ENCODE measurements at places on chromosomes 13 and 19.

GRCh38 chr19:33627962-33628839 lies 6.4 kb downstream of the CHST8 start:
- DNase-seq = no peak

DNA sequence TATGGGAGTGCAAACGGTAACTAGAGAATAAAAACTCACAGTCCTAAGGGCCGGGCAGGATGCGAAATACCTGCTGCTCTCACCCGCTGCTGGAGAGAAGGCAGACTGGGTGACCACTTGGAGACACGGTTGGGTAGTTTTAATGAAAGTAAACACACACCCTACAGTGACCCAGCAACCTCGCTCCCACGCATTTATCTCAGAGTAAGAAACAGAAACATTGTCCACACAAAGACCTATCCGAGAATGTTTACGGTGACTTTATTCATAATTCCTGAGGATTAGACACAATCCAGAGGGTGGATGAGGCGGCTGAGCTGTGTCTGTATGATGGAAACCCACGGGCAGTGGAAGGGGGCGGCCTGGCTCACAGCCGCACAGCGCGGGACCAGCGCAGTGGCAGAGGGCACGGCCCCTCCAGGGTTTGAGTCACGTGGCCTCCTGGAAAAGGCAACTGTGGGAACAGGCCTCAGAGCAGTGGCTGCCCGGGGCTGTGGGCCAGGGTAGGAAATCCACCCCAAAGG lies 73.5 kb upstream of the C13orf46 start:
- no peak for DNase-seq

DNA sequence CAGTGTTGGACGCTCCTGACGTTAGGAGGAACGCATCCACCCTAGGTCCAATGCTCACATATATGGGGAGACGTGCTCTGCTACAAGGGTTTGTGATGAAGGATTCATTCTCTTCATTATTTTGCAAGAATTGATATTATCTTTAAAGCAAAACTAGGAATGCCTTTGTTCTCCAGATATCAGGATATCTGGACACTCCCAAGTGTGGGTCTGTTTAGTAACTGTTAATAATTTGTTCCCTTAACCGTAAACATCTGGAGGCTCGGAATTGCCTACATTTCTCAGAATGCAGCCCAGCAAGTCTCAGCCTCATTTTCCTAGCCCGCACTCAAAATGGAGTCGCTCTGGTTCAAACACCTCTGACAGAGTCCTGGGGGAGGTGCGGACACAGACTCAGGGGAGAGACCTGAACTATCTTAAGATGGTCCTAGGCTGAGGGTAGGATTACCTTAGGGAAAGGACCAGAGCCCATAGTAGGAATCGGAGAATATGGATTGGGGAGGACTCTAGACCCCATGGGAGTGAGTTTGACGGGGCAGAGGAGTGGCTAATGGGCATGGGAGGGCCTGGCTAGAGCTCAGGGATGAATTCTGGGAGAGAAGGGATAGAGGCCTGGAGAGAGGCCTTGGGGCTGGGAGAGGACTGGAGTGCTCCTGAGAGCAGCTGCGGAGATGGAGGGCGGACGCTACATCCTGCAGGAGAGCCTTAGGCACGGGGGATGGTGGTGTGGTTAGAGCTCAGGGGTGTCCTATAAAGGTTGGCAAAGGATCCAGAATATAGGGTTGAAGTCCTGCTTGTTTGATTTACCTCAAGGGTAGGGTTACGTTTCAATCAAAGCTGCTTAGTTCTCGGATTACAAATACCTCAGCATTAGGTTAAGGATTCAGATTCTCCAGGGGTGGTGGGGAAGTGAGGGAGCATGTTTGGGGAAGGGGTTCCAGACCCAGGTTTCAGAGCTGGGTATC lies 43.2 kb downstream of the ZNF331 start:
- DNase-seq = no peak

DNA sequence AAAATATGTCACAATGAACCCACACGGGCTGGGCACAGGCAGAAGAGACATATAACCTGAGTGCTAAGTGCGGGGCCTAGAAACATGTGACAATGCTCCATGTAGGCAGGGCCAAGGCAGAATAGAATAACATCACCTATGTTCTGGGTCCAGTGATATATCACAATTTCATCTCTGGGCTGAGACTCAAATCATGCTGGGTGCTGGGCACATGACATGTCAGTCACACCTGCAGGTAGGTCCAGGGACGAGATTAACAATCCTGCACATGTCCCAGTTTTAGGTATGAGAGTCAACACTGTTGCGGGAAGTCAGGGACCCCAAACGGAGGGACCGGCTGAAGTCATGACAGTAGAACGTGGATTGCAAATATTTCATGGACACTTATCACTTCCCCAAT lies 50.3 kb downstream of the ZNF99 start:
- no peak for DNase-seq

DNA sequence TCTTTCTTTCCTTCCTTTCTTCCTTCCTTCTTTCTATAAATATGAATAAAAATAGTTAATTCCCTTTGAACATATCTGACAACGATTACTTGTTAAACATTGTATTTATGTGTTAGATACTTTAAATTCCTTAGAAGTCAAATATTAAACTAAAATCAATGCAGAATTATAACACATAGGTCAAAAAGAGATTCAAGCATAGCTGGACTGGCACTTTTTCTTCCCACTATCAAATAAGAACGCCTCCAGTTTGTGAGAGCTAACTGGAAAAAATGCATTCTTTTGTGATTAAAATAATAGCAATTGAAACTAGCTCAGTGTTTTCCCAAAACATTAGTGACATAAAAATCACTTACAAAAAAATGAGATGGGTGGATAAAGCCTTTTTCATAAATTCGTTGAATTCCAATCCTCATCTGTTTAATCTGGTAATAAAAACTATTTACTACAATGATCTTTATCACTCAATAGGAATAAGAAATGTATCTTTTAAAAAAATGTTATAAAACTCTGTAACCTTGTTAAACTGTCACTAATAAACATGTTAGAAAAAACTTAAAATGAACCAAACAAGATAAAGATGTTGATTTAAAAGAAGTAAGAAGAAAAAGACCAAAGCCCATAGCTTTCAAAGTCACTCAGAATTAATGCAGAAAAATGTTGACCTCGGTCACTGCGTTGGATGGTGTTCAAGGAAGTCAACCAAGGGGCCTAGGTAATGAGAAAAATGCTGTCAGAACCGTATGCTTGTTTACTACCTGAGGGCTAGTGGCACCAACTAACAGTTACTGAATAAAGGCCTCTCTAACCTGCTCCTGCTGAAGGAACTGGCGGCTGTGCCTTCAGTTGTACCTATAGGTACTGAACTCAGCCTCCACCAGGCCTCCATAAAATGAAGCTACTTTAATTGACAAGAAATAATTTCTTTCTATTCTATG lies 1039.5 kb upstream of the SLC10A2 start:
- no peak for DNase-seq

DNA sequence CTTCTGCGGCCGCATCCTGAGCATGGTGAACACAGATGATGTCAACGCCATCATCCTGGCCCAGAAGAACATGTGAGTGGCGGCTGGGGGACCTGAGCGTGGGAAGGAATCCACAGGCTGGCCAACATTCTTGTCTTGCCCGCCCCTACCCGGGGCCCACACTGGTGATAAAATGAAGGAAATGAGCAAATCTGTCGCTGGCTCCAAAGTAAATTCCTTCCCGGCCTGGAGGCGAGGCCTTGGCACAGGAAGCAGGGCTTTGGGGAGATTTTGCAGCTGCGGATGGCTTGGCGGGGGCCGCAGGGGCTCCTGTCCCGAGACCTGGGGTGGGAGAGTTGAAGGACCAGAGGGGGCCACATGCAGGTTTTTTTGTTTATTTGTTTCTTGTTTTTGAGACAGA lies 4.4 kb downstream of the KXD1 start:
- no peak for DNase-seq

DNA sequence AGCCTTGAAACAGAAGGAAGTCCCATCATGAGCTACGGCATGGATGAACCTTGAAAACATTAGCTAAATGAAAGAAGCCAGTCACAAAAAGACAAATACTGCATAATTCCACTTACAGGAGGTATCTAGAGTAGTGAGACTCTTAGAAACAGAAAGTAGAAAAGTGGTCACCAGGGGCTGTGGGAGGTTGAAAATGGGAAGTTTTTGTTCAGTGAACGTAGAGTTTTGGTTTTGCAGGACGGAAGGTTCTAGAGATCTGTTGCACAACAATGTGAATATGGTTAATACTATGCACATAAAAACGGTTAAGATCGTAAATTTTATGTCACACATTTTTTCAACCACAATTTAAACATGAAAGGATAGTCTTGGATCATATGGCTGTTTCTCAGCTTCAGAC lies 11.9 kb upstream of the SLC10A2 start:
- DNase-seq = peak; percentile 6

DNA sequence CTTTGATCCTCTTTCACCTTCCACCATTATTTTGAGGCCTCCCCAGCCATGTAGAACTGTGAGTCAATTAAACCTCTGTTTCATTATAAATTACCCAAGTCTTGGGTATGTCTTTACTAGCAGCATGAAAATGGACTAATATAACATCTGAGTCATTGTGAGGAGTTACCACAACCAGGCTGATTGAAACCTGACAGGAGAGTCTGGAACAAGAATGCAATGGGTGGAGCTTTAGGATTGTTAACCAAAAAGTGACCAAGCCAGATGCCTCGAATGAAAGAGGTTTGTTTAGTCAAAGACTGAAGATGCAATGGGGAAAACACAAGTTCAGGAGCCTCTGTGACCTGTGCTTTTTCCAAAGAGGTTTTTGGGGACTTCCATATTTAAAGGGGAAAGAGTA lies 659.0 kb downstream of the SLITRK6 start:
- peak; percentile 13 for DNase-seq

DNA sequence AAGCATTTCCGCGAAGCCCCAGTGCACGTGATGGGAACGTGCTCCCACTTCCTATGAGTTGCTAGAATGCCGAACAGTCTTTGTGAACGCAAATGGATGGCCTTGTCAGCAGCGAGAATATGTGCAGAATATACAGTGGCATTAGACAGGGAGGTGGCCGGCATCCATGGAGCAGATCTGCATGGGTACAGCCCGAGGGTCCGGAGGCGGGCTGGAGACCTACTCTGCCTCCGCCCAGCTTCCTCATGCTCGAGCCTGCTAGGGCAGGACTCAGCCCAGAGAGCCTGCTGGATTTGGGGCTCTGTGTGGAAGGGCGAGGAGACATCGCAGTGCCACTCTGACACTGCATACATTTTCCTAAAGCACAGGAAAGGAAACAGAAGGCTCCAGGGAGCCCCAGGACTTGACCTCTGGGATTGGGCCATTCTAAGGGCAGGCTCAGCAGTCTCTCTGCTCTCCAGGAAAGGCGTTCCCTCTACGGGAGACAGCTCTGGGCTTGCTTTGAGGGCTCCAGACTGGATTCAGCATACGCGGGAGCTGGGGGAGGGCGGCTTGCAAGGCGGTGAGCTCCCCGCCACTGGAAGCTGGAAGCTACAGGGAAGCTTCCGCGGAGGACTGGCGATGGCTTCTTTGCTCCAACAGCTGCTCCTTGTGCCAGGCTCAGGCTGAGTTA lies 55.9 kb upstream of the UQCRFS1 start:
- no peak for DNase-seq

- DNase-seq = no peak
Observed at GRCh38 chr13:57787058-57787791, 155.7 kb downstream of the PCDH17 start.

DNA sequence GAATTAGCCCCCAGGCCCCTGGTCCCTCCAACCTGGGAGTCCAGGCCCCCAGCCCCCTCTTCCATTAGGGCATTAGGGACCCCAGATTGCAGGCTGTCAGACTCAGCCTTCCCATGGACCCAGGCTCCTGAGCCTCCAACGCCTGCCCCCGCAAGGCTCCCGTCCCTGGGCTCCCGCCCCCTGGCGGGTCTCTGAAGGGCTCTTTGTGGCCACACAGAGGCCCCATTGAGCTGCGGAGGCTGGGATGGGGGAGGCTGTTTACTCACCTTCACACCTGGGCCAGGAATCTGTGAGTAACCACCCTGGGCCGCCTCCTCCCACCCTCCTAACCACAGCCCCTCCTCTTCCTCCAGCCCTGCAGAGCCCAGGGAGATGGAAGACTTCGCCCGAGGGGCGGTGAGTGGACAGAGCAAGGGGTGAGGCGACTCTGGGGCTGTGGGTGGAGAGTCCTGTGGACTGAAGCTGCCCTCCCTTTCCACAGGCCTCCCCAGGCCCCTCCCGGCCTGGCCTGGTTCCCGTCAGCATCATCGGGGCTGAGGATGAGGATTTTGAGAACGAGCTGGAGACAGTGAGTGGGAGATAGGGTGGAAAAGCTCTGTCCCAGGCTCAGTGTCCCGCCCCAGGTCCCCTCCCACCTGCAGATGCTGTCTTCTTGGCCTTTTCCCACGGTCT lies 4.9 kb downstream of the ARHGEF1 start:
- DNase-seq = no peak

GRCh38 chr19:55552620-55553019 lies 7.3 kb upstream of the SBK3 start:
- DNase-seq = no peak

DNA sequence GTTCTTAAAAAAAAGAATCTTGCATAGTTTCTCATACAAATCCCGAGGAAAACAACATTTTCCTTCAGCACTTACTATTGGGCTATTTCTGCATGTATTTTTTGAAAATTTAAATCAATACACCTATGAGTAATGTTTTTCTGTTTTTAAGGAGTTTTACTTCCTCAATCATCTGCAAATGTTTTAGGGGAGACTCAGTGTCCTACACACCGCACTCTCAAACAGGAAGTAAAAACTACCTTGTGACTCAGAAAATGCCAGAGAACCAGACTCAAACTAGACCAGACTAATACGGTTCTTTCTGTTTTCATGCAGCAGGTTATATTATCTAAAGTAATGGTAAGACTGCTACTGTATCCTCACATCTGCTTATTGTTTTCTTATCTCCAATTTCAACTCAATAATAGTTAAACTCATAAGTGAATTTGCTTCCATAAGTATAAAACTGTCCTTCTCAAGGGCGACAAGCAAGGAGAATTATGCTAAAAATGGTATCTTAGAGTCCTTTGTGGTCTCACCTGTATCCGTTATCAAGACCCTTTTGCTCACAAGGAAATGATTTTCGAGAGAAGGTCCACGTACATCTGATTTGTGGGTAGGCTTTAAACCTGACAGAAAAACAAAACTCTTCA lies 52.5 kb downstream of the FLT3 start:
- peak; percentile 25 for DNase-seq

- no peak for DNase-seq
Observed at GRCh38 chr19:35291916-35292315, at the start of gene MAG. Gene MAG, plus strand, starts transcription at chr19:35292161. Its CDS starts 3,248 bp downstream, at chr19:35295409.

DNA sequence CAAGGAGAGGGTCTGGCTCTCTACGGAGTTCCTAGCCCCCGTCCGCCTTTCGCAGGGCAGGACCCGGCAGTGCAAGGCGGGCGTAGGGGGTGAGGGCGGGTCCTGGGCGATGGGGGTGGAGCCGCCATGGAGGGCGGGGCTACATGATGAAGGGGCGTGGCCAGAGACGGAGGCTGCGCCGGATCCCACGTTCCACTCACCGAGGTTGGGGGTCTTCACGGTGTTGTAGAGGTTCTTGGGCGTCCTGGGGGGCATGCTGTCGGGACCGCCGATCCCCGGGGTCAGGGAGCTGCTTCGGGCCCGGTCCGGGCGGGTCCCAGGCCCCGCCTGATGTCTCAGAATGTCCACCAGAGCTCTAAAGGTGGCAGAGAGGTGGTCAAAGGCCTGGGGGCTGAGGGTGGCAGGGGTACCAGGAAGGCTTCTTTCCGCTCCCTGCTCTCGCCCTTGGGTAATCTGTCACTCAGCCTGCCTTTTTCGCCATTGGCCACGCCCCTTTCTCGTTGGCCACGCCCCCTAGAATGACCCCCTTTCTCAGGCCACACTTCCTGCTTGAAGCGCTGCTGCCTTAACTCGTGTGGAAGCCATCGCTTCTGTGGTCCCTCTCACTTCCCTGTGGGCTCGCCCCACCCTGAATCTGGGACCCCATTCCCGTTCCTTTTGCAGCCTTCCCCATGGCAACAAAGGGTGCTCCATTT lies 2.5 kb downstream of the SHISA7 start:
- DNase-seq = peak; percentile 30
